Central memory CD4-positive, alpha-beta T cell (primary cell): ENCODE measurements at places on chromosomes 12 and 14.

DNA sequence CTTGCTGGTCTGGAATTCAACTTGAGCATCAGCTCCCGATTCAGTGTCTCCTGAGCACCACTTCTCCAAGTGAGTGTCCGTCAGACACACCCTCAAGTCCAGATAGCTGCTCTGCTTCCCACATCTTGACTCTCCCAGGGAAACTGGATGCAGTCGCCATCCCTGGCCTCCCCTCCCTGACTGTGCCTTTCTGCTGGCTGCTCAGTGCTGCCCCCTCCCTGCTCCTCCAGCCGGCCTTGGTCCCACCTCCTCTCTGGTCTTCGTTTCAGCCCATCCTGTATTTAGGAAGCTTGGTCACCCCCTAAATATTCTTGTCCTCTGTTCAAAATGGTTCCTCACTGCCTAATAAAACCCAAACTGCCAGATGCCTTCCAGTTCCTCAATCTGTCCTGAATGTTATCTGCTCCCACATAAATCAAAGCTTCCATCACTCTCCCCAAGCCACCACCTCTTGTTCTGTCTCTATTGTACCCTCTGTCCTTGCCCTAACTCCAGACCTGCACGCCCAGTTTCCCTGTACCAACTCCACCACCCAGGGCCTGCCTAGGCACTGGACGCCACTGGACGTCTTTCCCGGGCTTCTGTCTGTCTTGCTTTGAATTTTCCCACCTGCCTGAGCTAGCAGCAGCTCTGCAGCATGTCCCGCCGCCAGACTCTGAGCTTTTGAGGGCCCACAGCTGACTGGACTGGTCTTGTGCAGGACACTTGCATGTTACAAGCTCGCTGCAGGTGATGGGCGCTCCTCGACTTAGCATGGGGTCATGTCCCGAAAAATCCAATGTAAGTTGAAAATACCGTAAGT is 33.8 kb downstream of the CCDC92 start:
- no peak for DNase-seq

DNA sequence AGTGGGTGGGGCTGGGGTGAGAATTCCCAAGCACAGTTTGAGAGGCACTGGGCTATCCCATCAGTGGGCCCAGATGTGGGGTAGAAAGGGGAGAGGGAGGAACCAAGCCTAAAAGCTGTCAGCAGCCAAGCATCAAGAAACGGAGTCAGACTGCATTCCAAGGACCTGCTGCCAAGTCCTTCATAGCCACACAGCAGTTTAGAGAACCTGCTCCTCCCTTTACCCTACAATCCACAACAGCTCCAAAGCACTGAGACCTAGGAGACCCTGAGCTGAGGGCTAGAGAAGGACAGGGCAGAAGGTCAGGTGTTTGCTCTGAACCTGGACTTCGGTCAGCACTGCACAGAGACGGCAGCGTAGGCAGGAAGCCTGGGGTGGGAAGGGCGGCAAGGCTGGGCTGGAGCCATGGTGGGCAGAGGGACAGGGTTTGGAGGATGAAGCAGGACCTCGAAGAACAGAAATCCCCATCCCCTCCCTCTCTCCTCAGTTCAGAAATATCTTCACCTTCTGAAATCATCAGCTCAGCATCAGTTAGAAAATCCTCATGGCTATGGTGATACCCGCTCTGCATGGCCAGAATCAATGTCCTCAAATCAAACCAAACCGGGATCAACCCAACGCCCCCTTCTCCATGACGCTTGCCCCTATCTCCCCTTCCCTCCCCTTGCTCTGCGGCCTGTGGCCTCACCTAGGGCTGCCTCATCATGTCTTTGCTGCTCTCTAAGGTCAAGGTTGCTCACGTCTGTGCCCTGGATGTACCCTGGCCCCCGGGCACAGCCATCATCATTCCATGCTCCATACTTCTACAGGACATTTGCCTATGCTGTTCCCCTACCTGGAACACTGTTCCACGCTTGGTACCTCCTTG is 12.9 kb upstream of the SERPINA4 start:
- DNase-seq = no peak

- DNase-seq = no peak
These were observed 553 bp upstream of the DAZAP2 start for GRCh38 chr12:51238037-51238509.

DNA sequence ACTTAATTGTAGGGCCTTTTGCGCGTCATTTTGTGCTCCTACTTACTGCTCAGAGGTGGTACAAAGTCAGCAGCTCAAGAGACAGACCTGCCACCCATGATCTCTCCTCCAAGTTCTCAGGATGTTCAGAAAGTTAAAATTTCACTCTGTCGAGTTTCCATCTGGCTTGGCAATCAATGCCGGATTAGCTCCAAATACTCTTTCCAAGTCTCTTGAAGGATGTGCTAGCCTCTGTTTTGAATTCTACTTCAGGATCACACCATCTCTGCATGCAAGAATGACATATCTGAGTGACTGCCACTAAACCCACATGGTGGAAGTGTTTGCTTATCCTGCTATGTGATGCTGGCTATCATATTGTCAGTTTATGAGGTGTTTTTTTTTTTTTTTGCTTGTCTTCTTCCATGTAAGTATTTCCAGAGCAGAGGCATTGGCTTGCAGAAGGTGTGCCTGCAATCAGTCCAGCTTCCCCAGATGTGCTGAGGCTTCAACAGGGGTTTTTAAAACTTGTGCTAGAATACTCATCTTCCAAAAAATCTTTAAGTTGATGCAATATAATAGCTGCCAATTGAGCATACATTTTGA is 125.6 kb downstream of the RGS6 start:
- no peak for DNase-seq

DNA sequence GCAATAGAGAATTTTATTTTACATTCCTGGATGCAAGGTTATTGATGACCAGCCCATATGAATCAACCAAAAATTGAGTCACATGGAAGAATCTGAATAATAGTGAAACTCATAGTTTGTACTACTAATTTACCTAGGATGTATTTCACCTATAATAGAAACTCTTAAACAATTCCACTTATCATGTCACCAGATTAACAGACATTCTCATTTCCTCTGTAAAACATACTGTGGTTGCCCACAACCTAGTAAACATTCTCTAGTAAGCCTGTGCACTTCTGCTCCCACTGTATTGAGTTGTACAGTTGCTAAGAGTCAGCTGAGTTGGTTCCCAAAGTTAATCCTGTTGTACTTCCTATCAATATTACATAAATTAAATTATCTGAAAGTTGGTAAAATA is 196.6 kb upstream of the TMTC1 start:
- DNase-seq = no peak

DNA sequence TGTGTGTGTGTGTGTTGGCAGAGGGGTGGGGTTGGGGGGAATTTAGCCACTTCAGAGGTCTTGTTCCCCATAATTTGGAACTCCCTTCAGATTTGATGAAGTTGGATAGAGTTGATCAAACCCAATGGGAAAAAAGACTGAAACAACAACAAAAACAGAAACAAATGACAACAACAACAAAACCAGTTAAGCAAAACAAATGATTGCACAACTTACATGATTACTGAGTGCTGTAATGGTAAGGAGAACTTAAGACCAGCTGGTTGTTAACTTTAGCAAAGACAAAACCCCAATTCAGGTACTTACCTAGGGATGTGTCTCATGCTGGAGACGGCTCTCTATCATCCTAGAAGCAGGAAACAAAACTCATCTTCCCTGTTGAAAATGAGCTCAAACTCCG is 107.8 kb upstream of the DDHD1 start:
- DNase-seq = no peak

DNA sequence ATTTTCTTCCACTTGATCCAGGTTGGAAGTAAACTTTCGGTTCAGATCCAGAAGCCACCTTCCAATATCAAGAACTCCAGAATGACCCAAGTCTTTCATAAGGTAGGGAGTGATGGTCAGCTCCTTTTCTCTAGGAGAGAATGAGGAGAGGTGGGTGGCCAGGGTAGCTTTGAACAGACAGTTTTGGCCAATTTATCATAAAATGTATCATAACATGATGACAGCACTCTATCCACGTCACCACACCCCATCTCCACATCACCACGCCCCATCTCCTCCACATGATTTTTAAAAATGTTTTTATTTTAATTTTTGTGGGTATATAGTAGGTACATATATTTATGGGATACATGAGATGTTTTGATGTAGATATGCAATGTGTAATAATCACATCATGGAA is 26.9 kb downstream of the DYRK4 start:
- no peak for DNase-seq

GRCh38 chr14:36955376-36955775 is 217.0 kb downstream of the SLC25A21 start:
- no peak for DNase-seq

DNA sequence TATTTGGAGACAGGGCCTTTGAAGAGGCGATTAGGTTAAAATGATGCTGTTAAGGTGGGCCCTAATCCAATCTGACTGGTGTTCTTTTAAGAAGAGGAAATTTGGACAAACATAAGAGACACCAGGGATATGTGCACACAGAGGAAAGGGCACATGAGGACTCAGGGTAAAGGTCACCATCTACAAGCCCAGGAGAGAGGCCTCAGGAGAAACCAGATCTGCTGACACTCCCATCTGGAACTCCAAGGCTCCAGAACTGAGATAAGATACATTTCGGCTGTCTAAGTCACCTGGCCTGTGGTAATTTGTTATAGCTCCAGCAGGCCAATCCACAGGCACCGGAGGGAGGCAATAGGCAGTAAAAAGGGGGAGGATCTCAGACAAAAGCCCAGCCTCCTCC is 48.6 kb downstream of the KICS2 start:
- DNase-seq = no peak

- DNase-seq = no peak
These were observed 329.8 kb upstream of the OR4E1 start for GRCh38 chr14:22003461-22003860.

GRCh38 chr12:117897372-117898161 is 71.2 kb downstream of the KSR2 start:
- no peak for DNase-seq

DNA sequence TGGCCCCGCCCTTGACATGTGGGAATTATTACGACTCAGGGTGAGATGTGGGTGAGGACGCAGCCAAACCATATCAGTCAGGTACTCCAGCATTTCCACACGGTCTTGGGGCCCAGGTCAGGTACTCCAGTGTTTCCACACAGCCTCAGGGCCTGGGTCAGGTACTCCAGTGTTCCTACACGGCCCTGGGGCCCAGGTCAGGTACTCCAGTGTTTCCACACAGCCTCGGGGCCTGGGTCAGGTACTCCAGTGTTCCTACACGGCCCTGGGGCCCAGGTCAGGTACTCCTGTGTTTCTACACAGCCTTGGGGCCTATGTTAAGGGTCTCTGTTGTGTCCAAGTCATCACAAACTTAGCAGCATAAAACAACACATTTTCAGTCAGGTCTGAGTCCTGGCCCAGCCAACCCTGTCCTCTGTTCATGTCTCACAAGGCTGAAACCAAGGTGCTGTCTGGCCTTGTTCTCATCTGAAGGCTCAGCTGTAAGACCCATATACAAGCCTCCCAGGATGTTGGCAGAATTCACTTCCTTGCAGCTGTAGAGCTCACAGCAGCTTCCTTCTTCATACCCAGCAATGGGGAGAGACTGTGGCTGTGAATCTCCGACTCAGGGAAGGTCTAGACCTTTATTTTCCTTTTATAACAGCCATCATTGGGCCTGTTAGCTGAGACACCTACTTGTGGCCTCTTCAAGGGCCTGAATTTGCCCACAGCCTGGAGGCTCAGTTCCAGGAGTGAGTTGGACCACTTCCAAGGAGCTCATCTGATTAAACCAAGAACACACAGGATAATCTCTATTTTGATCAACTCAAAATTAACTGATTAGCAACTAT is 107.6 kb upstream of the SFSWAP start:
- no peak for DNase-seq

GRCh38 chr12:8596561-8596960 is 16.1 kb downstream of the AICDA start:
- DNase-seq = no peak

- no peak for DNase-seq
These were observed 3.7 kb upstream of the AQP6 start for GRCh38 chr12:49969027-49969426.

- DNase-seq = no peak
These were observed 481.5 kb downstream of the NPAS3 start for GRCh38 chr14:33420051-33420627.

DNA sequence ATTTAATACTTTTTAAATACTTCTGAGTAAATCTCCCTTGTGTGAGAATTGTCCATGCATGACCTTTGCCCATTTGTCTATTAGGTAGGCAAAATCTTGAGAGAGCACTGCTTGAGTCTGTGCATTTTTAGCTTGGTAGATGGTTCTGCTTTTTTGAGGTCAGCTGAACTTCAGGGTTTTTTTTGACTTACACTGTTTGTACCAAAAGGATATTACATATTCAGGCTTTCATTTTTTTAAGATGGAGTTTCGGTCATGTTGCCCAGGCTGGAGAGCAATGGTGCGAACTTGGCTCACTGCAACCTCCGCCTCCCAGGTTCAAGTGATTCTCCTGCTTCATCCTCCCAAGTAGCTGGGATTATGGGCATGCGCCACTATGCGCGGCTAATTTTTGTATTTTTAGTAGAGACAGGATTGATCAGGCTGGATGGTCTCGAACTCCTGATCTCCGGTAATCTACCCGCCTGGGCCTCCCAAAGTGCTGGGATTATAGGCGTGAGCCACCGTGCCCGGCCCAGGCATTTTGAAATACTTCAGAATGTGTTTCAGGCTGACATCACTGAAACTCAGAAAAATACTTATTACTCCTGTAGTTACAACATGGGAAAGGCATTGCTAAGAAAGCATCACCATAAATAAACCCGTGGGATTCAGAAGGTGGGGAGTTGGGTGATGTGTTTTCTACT is 11.1 kb downstream of the RASSF3 start:
- no peak for DNase-seq

DNA sequence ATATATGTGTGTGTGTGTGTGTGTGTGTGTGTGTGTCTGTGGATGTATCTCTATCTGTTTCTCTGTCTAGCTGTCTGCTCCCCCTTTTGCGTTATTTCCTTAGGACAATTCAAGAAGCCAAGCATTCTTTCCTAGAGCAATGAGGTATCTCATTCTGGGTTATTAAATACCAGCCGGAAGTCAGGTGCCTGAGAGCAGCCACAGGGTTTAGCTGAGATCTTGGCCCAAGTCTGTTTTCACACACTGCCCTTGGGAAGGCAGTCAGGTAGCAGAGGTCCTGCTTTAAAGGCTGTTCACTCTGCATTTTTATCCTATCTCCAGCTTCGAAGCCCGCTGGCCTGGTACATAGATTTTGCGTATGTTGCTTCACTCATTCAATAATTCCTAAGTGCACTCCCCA is 76.8 kb downstream of the TSPAN9 start:
- no peak for DNase-seq

DNA sequence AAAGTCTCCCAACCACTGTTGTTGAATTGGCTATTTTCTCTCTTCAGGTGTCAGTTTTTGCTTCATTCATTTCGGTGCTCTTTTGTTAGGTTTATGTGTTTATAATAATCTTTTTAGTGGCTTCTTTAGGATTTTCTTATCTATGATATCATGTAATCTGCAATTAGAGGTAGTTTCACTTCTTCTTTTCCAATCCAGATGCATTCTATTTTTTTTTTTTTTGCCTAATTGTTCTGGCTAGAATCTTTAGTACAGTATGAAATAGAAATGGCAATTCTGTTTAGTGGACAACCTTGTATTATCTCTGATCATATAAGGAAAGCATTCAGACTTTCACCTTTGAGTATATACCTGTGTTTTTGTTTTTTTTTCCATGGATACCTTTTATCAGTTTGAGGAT is 17.4 kb downstream of the CNOT2 start:
- DNase-seq = no peak

- DNase-seq = no peak
These were observed 111.1 kb upstream of the KRR1 start for GRCh38 chr12:75622492-75622891.
